NCI-H510A (cell line): ENCODE measurements at places on chromosomes 5 and 9.
A peak's percentile ranks its signal among the peaks of the same experiment; 100 is the strongest.

DNA sequence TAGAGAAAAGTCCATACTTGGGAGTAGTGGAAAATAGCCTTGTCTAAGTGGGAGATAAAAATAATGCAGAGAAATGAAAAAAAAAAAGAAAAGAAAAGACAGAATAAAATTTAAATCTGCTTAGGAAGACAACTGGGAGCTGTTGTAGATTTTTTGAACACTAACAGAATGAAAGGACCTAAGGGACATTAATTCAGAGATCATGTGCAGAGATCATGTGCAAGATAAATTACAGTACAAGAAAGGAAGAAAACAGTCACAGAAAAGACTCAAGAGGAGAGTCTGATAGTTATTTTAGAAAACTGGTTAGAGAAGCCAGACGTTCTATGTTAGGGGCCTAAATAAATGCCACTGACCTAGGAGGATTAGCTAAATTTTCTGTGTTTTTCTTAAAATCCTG, 1226.8 kb upstream of the NUDT12 start:
- DNase-seq = no peak

DNA sequence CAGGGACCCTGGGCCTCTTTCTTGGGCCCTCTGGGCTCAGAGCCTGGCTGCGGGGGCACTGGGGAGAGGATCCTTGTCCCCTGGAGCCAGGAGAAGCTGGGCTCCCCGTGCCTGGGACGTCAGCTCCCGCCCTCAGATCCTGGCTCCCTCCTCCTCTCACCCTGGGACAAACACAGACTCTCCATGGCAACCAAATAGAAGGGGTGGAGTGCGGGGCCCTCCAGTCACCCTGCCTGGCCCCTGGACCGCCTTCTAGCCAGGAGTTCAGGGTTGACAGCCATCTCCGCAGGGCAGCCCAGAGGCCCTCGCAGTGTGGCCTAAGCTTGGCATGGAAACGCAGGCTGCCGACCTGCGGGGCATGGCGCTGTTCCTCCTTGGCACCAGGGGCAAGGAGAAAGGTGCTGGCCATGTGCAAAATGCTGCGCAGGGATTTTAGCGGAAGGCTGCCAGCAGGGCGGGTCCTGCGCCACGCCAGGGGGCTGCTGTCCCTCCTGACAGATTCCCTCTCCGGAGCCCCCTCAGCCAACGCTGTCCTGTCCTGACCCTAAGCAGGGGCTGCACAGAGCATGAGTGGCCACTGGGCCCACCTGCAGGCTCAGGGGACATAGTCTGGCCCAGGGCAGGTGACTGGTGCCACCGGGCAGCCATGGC, 1.0 kb downstream of the ZDHHC11 start:
- DNase-seq = no peak

DNA sequence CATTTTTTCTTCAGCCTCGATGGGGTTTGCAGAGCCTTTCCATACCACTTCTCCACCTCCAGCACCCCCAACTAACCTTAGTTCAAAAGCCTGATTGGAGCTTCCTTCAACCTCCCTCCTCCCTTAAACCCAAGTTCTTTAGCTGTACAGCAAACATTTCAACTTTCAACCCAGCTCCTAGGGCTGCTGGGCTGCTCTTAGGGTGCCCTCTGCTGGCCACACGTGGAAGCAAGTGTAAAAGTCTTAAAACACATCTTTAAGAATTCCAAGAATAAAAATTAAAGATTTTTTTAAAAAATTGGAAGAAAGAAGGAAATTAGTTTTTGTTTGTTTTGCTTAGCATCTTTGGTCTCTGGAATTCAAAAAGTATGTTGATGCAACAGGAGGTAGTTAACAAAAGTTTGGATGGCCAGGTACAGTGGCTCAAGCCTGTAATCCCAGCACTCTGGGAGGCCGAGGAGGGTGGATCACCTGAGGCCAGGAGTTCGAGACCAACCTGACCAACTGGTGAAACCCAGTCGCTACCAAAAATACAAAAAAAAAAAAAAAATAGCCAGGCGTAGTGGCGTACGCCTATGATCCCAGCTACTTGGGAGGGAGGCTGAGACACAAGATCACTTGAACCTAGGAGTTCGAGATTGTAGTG, 15.5 kb upstream of the HSD17B3 start:
- no peak for DNase-seq

DNA sequence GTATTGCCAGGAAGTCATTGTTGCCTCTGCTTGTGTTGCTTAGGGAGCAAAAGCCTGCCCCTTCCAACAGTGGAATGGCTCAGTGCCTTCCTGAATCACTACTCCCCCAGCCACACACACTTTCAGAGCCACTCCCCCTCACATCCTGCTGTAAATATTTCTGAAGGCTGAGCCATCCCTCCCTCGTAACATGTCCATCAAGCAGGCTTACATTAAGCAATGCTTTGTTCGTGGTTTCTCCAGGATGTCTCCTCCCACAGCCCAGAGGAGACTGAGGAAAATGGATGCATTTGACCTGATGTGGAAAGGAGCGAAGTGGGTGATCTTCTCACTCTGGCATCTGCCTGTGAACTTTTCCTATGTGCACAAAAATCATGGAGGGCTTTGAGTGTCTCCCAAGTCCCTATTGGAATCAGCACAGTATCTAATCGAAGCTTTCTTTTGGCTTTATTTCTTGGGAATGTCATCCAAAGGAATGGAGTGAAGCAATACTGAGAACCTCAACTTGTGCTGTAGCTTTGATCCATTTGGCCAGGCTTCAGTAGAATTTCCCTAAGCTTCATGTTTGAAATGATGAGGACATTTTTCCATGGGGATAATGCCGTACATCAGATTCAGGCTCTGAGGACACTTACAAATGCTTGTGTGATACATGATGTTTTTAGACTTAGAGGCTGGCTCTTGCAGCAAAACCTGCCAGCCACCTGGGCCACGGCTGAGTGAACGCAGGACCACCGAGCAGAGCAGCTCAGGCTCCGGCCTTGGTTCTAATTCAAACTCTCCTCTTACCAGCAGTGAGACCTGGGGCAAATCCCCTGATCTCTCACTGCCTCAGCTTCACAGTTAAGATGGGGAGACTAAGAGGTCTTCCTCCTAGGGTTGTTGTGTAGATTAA, 389.1 kb downstream of the ENC1 start:
- no peak for DNase-seq

- DNase-seq = no peak
Observed at GRCh38 chr9:123511326-123512277, 155.6 kb downstream of the CRB2 start.

DNA sequence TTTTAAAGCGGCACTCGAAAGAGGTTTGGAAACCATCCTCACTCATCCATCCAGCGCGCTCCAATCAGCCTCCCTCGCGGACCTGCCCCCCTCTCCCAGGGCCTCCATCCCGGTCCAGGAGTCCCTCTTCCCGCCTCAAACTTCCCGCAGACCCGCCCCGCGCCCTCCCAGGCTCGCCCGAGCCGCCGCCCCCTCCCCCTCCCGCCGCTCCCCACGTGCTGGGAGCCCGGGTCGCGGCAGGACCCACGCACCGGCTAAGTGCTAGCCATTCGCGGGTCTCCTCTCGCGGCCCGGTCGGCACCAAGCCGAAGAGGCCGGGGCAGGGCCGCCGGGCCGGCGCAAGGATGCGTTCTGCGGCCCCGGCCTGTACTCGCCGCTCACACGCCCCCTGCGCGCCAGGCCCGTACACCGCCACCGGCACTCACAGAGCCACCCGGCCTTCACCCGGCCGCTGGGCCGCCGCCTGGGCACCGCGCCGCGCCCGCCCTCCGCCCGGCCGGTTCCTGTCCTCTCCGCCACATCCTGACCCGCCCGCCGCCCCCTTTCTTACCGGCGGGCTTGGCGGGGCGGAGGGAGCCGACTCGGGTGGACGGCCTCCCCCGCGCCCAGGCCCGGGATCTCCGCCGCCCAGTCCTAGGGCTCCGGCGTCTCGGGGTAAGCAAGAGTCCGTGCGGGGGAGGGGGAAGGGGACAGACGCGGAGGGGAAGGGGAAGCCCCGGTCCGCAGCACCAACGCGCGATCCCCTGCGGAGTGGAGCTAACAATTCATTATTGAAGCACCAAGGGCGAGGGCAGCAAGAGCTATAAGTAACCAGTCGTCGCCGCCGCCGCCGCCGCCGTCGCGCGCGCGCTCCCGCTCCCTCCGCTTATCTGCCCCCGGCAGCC, 576 bp downstream of the CHD1 start:
- DNase-seq = peak; percentile 17

GRCh38 chr5:168851902-168852321, 272.7 kb upstream of the PANK3 start:
- no peak for DNase-seq

DNA sequence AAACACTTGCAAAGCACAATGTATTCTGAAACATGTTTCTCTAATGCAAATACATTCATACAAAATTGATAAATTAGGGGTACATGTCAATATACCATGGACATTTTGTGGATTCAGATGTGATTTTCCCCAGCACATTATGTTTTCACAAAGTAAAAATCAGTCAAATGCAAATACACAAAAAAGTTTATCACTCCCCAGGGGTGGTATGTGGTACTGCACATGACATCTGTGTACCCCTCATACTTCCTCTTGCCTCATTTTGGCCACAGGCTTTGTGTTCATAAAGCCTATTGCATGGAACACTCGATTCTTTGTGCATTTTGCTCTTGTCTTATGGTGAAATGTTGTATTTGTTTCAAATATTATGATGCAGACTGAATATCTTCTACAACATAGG, 116.8 kb upstream of the PDE4D start:
- DNase-seq = no peak

GRCh38 chr5:128052780-128053179, 30.8 kb upstream of the SLC12A2 start:
- no peak for DNase-seq

DNA sequence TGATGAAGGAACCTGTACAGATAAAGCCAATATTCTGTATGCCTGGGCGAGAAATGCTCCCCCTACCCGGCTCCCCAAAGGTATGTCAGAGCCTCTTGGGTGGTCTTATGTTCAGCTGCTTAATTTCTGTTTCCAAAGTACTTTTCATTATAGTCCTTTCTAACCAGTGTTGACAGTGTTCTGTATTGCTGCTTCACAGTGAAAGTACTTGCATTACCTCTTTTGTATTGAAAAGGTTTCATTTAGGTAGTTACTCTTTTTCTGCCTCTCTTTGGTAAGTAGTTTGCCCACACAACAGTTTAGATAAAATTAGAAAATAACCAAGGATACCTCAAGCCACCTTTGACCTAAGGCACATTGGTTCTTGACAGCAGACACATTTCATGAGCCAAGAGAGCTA, 169.9 kb downstream of the PAM start:
- DNase-seq = no peak

- no peak for DNase-seq
Observed at GRCh38 chr9:27717991-27718390, 144.7 kb upstream of the C9orf72 start.

- no peak for DNase-seq
Observed at GRCh38 chr9:35757226-35757891, 3.3 kb upstream of the MSMP start.

GRCh38 chr9:21027295-21027694, 4.1 kb downstream of the HACD4 start:
- no peak for DNase-seq

- DNase-seq = no peak
Observed at GRCh38 chr9:112103405-112103804, 71.7 kb downstream of the SUSD1 start.

DNA sequence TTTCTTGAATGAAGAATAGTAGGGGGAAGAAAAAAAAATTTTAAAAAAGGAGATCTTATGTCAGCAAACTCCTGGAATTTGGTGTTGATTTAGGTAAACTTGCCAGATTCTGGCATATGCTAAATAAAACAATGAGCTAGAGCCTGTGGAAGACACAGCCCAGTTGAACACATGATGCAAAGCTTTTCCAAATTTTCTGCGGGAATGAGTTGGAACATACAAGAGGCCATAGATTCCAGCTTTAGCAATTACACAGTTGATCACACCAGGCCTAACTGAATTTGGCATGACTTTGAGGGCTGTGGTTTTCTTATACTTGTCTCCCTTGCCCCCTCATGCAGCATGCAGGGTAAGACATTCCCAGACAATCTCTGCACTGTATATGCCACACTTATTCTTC, 297.0 kb downstream of the SH3GL2 start:
- no peak for DNase-seq

DNA sequence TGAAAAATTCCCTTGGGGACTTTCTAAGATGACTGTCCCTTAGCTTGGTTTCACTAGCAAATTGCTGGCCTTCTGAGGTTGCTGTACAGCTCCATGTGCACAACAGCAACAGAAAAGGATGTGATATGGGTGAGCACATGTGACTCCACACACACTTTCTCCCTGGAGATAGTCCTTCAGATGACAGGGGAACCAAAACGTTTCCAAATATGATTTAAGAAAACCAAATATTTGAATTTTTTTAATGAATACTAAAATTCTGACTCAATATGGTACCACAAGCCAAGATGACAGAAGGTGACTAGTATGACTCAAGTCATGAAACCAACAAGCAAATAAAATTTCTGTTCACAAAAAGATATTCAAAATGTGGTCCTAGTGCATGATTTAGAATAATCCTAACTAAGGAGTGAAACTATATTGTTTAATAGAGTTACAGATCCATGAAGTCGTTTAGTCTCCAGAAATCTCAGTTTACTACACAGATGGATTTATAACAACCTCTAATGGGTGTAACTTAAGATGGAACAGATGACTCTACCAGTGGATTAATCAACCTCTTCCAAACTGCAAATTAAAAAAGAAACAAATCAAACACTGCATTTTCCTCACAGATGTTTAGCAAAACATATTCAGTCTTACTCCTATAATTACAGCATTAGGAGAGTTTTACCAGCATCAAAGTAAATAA, 144.8 kb upstream of the PIK3R1 start:
- DNase-seq = no peak

- DNase-seq = no peak
Observed at GRCh38 chr5:140118302-140118936, 4.5 kb downstream of the PURA start.

DNA sequence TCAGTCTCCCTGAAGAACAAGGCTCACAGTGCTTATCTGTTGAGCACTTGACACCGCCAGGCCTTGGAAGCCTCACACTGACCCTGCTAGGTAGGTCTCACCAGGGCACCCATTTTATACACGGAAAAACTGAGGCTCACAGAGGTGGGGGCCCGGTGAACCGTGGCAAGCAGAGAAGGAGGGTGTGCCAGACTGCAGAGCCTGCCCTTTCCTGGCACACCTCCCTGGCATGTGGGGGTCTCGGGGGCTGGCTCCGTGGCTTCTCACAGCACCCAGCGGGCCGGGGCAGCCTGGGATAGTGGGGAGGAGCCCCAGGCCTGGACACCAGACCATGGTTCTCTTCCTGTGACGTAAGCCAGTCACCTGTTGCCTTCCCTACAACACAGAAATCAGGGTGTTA, 53.7 kb upstream of the IER5L start:
- no peak for DNase-seq

DNA sequence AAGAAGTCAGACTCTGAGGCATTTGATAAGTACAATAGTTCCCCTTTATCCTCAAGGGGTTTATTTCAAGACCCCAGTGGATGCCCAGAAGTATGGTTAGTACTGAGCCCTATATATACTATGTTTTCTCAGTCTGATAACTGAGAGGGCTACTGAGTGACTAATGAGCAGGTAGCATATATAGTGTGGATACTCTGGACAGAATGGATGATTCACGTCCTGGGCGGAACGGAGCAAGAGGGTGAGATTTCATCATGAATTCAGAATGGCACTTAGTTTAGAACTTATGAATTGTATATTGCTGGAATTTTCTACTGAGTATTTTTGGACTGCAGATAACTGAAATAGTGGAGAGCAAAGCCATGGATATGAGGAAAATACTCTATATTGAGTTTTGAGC, 457.6 kb downstream of the PLK2 start:
- no peak for DNase-seq
